Activated CD4-positive, alpha-beta T cell treated with anti-CD3 and anti-CD28 coated beads, Interleukin-10, Interleukin-2, amounts not matched to agents 100 ng/mL and 50 ng/mL, durations not matched to agents 16 hours and 8 hours (primary cell): ENCODE measurements at places on chromosomes 13 and 19.

GRCh38 chr19:56295531-56296455, 18.8 kb downstream of the ZSCAN5A start:
- DNase-seq, result no peak

- DNase-seq, result peak; percentile 72
Observed at GRCh38 chr13:99215184-99215830, 14.7 kb downstream of the UBAC2 start.

- no peak for DNase-seq
Observed at GRCh38 chr13:62450759-62451158, 1035.1 kb upstream of the PCDH20 start.

- no peak for DNase-seq
Observed at GRCh38 chr13:71115301-71115700, 751.7 kb downstream of the DACH1 start.

GRCh38 chr13:79194727-79195126, 211.3 kb downstream of the RBM26 start:
- no peak for DNase-seq

DNA sequence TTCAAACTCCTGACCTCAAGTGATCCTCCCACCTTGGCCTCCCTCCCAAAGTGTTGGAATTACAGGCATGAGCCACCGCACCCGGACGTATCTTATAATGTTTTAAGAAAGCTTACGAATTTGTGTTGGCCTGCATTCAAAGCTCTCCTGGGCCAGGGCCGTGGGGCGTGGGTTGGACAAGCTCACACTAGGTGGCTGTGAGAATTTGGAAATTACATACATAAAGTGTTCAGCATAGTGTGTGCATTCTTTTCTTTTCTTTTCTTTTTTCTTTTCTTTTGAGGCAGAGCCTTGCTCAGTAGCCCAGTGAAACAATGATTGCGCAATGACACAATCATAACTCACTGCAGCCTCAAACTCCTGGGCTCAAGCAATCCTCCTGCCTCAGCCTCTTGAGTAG, 2.6 kb downstream of the ZSWIM4 start:
- no peak for DNase-seq

- DNase-seq, result no peak
Observed at GRCh38 chr13:27141746-27142145, 29.9 kb downstream of the USP12 start.

DNA sequence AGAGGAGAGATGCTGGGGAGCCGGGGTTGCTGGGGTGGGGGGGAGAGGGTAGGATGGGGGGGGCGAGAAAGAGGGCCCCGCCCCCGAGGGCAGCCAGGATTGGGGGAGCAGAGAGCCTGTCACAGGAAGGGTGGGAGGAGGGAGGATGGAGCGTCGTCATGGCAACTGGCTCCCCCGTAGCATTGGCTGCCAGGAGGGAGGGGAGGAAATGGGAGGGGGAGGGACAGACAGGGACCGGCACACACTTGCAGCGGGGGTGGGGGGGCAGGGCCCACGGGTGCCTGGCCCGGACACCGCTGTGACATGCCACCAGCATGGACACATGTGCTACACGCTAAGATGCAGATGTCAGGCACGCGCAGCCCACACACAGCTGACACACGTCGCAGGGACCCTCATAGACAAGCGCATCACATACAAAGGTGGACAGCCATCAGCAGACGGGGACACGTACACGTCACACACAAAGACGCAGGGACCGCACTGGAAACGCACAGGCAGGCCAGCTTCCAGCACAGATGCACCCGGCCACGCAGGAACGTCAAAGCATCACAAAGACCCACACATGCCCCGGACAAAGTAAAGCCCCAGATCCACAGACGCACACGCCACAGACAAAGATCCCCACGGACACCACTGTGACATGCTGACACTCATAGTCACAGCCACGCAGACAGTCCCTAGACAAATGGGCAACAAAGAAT, at the start of gene LMTK3:
TSS of gene LMTK3 (minus strand) at position 36 of the 704 bp plus-strand sequence. CDS start 259 bp downstream, outside the sequence.
- DNase-seq, result peak; percentile 78

- DNase-seq, result no peak
Observed at GRCh38 chr13:64180756-64181155, 2765.1 kb upstream of the PCDH20 start.

DNA sequence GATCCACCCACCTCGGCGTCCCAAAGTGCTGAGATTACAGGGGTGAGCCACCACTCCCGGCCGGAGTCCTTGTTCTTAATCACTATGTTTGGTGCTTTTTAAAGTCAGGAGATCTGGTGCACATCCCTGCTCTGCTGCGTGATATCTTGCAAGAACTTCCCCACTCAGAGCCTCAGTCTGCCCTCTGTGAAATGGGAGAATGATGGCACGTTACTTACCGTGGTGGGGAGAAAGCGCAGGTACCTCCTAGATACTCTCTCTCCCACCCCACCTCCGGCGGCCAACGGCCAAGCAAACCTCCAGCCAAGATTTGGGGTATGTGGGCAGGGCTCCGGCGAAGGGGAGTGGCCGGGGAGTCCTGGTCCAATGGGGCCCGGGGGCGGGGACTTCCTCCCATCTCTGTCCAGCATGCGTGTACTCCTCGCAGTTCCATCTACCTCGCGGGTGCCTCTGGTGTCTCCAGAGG, at the start of gene RYR1:
TSS of gene RYR1 (plus strand) at position 424 of the 466 bp plus-strand sequence. CDS start 139 bp downstream, outside the sequence.
- peak; percentile 81 for DNase-seq

GRCh38 chr13:89733829-89734228, 1613.7 kb upstream of the MIR17HG start:
- no peak for DNase-seq

GRCh38 chr13:93305886-93306285, 79.3 kb downstream of the GPC6 start:
- no peak for DNase-seq

- DNase-seq, result no peak
Observed at GRCh38 chr13:75927183-75927669, 291.1 kb downstream of the LMO7 start.

DNA sequence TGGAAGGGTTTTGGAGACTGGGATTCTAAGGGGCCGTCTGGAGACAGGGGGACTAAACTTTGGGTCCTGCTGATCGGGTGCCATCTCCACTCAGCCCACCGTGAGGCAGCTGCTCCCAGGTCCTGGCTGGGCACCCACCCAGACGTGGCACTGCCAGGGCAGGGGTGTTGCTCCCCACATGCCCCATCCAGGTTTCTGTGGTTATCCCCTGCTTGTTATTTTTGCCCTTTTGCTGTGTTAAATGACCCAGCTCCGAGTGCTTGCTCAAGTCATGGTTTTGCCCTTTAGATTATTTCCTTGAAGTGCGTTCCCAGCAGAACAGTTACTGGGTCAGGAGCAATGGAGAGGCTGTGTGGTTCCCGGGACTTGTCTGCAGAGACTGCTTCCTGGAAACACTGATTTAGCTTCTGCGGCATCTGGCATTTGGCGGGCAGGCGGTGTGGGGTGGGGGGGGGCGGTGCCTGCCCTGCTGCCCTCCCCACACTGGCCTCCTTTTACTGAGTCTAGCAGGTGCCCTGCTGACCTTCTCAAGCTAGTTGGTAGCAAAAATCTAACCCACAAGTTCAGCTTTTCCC, 1.9 kb downstream of the RAB11B start:
- no peak for DNase-seq

- no peak for DNase-seq
Observed at GRCh38 chr13:72805676-72806346, 23.9 kb downstream of the PIBF1 start.

- no peak for DNase-seq
Observed at GRCh38 chr19:15538774-15539173, 30.4 kb downstream of the CYP4F22 start.

DNA sequence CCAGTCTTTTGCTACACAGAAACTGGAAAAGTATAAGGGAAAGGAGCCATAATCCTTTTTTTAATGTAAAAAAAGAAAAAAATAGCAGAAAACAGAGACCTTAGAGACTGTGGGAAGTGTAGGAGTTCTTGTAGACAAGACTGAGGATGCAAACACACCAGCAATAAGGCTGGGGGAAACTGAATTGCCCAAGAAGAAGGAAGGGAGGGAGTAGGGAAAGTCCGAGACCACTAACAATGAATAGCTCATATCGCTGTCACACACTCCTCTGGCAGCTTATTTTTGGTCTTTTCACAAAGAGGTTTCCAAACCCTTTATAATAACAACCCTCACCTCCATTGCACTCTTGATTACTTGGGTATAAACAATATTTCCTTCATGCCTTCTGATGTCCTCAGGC, 952.0 kb downstream of the SLITRK5 start:
- DNase-seq, result no peak
